Activated CD4-positive, alpha-beta T cell treated with anti-CD3 and anti-CD28 coated beads for 4 hours (primary cell): ENCODE measurements at places on chromosomes 2 and 18.
A peak's percentile ranks its signal among the peaks of the same experiment; 100 is the strongest.

GRCh38 chr2:188292348-188293239, 920 bp downstream of the GULP1 start:
- no peak for DNase-seq

DNA sequence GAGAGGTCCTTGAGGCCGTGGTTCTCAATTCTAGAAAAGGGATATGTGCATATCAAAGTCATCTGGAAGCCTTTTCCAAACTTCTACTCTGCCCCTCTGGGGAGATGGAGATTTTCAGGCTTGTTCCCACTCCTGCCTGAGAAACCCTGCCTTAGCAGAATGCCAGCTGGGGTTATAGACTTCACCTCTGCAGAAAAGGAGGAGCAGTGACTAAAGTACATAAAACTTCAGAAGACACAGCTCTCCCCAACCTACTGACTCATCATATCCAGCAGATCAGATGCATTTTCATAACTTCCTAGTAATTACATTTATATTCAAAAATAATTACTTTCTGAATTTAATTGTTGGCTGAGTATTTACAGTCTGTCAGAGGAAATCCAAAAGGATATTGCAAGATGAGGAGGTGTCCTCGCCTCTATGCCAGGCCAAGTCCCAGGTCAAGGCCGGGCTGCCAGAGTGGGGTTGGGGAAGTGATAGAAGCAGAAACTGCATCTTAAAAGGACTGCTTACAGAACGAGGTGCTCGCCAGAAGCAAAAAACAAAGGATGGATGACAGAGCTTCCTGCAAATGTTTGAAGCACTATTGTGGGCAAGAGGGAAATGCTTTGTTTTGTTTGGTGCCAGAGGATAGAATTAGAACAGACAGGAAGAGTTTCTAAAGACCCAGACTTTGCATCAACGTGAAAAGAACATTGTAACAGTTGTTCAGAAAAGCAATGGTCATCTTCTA, 75.6 kb upstream of the APCDD1 start:
- no peak for DNase-seq

DNA sequence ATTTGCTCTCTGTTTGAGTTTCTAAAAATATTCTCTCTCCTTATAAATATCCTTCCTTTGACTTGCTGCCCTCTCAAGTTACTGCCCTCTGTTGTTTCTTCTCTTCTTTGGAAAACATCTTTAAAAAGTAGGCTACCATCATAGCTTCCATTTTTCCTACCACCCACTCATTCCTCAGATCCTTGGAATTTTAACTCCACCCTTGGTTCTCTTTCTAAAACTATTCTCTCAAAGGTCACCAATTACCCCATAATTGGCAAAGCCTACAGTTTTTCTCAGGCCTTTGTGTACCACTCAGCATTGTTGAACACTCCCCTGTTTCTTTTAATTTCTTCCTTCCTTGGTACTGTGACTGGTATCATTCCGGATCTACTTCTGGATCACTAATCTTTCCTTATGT, 43.0 kb upstream of the ITGAV start:
- DNase-seq: no peak

- DNase-seq: no peak
These were observed 270.1 kb downstream of the RDH14 start for GRCh38 chr2:18290386-18290785.

DNA sequence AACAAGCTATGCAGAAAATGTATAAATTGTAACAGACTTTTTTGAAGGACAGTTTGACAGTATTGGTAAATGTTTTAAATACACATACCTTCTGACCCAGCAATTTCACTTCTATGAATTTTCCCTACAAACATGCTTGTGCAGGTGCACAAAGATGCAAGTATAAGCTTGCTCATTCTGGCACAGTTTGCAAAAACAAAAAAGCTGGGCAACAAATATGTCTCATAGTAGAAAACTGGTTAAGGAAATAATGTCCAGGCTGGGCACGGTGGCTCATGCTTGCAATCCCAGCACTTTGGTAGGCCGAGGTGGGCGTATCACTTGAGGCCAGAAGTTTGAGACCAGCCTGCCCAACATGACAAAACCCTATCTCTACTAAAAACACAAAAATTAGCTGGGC, 96.9 kb upstream of the NEDD4L start:
- no peak for DNase-seq

DNA sequence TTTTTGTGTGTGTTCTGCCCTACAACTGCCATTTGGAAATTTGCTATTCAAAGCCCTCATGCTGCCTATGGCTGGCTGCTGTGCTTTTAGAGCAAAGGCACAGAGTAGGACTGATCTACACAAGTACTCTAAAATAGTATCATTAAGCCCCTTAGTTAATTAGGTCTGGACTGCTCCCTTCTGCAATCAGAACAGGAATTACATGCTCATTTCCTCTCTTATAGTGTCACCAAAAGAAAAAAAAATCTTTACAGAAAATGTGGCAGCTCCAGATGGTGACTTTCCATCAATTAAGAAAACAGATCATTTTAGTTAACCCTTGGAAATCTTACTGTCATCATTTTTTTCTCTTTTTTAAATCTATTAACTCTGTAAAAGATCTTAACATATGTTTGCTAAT, 337.5 kb downstream of the RIT2 start:
- DNase-seq: no peak

DNA sequence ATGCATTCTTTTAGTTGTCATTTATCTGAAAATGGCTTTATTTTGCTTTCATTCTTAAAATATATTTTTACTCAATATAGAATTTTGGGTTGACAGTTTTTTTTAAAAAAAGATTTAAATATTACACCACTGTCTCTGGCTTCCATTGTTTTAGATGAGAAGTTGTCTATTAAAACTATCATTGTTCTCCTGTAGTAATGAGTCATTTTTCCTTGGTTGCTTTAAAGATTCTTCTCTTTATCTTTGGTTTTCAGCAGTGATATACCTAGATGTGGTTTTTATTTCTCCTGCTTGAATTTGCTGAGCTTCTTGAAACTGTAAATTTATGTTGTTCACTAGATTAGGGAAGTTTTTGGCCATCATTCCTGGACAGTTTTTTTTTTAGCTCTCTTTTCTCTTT, 26.7 kb upstream of the DLX2 start:
- no peak for DNase-seq

DNA sequence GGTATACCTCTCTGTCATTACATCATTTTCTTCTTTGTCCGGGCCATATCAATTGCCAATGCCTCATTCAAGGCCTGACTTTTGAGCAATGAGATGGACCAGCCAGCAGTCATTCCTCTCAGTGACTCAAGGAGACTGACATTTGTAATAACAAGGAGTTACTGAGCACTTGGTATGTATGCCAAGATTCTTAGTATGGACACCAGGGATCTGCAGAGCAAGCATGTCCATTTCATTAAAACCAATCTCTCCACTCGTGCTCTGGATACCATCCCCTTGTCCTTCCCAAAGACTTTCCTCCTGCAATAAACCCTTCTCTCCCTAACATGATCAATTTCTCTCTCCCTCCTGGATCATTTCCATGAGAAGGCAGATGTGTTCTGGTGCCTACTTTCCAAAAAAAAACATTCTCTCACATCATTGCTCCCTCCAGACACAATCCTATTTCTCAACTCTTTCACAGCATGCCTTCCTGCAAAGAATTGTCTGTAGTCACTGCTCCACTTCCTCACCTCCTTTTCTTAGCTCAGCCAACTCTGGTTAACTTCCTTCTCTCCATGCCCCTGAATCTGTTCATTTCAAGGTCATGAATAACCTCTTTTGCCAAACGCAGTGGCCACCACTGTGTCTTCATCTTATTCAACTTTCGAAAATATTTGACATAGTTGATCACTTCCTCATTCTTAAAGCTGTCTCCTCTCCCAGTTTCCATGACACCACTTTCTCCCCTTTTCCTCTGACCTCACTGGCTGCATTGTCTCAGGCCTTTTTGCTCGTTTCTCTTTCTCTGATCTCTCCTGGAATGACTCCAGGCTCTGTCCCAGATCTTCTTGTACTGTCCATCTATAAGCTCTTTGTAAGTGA, 102.8 kb upstream of the CYP1B1 start:
- no peak for DNase-seq

- DNase-seq: no peak
These were observed 117.0 kb upstream of the CYP1B1 start for GRCh38 chr2:38192976-38193375.

DNA sequence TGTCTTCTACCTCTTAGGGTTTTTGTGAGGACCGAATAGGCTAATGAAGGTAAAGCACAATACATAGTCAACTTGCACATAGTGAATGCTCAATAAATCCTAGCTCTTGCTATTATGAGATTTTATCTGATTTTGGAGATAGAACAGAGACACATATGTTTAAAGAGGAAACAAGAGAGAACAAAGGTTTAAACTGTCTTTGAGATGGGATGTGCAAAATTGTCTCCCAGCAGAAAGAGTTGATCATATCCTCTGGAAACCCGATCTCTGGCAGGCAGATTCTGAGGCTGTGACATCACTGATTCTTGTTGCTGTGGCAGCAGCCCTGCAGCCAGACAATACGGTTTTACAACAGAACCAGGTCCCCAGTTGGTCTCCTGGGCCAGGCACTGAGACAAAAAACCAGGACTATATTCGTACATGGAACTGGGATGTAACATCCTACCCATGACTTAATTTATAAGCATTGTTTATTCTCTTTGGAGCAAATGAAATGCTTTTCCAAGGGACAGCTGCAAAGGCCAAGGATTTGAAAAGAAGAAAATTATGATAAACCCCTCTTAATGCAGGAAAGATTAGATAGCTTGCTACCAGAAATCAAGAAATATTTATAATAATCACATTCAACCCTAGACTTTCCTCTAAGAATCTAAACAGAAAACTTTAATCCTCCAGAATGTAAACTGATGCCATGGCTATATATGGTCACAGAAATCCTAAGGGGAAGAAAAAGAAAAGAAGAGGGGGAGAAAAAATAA, 80.2 kb downstream of the SLC8A1 start:
- no peak for DNase-seq

DNA sequence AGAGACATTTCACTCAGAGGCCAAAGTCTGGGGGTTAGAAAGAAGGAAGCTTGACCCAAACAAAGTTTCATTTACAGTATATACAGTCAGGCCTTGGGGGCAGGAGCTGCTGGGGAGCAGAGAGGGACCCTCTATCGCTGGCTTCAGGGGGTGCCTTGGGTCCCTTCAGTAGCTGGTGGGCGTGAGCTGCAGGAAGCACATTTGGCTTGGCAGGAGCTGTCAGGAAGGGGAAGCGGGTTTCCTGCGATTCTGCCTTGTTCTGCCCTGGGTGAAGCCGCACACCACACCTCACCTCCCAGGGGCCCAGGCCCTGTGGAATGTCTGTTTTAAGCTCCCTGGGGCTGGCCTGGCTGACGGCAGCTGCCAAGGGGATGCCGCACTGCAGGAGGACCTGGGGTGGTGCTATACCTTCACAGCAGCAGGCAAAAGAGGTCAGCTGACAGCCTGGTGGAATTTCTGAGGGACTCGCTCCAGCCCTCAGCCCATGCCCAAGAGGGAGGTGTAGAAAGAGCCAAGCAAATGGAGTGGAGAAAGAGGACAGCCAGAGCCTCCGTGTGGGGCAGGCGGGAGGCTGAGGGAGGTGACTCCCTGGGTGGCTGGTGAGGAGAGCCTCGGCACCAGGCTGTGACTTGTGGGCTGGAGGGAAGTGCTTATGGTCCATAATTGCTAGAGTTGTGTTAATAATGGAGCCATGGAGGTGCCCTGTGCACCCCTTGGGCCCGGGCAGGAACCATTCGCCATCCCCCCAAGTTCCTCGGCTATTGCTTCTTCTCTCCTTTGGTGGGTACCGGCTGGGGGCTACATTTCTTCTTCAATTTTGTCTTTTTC, 43.9 kb downstream of the PSD4 start:
- no peak for DNase-seq

DNA sequence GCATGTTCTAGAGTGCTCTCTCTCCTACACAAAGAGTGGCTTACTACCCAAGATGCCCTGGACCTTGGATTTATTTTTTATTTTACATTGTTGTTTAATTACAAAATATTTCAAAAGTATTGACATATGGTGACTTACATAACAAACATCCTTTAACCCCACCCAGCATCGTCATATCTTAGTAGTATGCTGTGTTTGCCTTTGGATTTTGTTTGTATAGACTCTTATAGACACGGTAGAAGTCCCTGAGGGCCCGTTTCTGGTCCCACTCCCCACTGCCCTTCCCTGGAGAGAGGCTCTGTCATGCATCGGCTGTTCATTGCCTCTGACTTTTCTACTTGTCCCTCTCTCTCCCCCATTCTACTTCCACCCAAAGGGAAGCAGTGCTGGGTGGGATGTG, 112.0 kb downstream of the ZBTB7C start:
- DNase-seq: no peak

GRCh38 chr18:3451183-3451988, 1.4 kb downstream of the TGIF1 start:
- DNase-seq: peak; percentile 88

DNA sequence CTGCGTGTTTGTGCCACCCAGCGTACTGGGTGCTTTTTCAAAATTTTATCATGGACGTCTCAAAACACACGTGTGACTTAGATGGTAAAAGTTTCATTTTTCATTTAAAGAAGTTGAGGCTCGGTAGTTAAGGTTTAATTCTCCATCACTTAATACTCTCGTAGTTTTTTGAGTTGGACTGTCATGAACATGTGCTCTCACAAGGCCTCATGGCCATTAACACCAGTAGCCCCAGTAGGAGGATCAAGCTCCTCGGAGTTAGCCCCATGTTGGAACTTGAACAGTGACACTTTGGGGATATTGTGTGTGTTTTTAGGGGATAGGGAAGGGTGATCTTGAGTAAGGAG, 15.3 kb downstream of the NMUR1 start:
- DNase-seq: no peak

GRCh38 chr2:11325961-11326676, 18.3 kb downstream of the ROCK2 start:
- DNase-seq: no peak

DNA sequence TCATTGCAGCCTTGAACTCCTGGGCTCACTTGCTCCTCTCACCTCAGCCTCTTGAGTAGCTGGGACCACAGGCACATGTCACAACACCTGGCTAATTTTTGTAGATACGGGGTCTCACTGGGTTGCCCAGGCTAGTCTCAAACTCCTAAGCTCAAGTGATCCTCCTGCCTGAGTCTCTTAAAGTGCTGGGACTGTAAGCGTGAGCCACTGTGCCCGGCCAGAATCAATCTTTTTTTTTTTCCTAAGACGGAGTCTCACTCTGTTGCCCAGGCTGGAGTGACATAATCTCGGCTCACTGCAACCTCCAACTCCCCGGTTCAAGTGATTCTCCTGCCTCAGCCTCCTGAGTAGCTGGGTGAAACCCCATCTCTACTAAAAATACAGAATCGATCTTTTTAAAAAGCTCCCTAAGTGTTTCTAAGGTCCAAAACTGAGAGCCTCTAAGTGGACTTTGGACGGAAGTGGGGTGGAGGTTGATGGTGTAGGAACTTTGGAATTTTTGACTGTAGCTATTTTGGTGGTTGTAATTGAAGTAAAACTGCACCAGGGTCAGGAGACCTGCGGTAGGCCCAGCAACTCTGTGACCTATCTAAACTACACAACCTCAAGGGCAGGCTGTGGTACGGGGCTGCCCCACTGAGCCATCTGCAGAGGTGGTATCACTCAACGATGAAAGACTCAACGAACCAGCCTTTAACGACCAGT, 82.9 kb downstream of the POLR1A start:
- DNase-seq: no peak

DNA sequence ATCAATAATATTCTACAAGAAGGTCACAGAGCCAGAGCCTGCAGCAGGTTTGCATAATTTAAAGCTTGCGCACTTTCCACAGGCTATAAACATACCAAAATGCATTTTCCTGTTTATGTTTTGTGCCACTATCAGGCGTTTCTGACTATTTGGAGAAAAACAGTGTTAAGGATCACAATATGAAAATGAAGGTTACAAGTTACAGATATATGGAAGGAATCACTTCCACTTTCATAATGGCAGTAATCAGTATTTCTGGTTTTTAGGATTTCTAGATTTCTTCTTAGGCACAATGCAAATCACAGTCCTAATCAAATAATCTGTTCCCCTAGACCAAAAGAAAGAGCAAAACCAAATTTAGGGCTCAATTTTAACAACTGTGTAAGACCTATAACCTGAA, 279.5 kb downstream of the NBAS start:
- no peak for DNase-seq
